ENCODE measurements at places on chromosomes 1 and 21.

- DNase-seq, result no peak
Observed at GRCh38 chr1:245771511-245772281, 616.9 kb downstream of the KIF26B start.

GRCh38 chr1:223621312-223621734 is 44.2 kb downstream of the CAPN8 start:
- DNase-seq, result peak; percentile 55

- no peak for DNase-seq
Observed at GRCh38 chr1:161290779-161291178, 19.0 kb downstream of the MPZ start.

- DNase-seq, result no peak
Observed at GRCh38 chr1:235898126-235898525, 31.4 kb upstream of the LYST start.

DNA sequence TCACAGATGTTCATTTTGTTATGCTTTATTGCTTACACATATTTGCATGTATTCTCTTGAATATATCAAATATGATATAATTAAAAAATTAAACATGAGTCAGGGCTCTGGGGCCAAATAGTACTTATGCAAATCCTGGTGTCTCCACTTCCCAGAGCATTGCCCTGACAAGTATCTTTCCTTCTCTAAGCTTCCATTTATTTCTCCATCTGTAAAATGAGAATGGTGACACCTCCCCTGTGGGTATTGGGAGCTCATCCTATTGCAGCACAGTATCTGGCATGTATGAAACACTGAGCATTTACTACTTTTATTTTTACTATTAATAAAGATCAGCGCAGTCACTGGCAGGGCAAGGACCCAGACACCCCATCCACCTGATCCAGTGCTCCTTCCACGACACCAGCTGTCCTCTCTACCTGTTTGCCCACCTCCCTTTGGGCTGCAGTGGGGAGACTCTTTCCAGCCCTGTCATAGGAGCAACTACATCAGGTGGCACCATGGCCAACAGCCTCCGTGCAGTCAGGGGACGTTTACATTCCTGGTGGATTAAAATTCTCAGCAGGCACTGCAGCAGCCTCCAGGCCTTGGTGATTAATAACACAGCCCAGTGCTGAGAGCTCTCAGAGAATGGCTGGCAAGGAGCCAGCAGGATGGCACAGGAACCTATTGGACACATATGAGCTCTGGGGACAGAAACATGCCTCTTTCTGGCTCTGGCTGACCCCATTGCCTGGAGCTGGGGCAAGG is 113.0 kb downstream of the DMRTB1 start:
- no peak for DNase-seq

DNA sequence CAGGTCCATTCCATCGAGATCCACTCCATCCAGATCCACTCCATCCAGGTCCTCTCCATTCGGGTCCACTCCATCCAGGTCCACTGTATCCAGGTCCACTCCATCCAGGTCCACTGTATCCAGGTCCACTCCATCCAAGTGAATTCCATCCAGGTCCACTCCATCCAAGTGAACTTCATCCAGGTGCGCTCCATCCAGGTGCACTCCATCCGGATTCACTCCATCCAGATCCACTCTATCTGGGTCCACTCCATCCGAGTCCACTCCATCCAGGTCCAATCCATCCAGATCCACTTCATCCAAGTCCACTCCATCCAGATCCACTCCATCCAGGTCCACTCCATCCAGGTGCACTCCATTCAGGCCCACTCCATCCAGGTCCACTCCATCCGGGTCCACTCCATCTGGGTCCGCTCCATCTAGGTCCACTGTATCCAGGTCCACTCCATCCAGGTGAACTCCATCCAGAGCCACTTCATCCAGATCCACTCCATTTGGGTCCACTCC is 157.4 kb downstream of the HUNK start:
- DNase-seq, result no peak

- no peak for DNase-seq
Observed at GRCh38 chr21:26835027-26835713, 10.0 kb downstream of the ADAMTS1 start.

GRCh38 chr1:161737625-161738024 is 12.0 kb upstream of the DUSP12 start:
- DNase-seq, result no peak

DNA sequence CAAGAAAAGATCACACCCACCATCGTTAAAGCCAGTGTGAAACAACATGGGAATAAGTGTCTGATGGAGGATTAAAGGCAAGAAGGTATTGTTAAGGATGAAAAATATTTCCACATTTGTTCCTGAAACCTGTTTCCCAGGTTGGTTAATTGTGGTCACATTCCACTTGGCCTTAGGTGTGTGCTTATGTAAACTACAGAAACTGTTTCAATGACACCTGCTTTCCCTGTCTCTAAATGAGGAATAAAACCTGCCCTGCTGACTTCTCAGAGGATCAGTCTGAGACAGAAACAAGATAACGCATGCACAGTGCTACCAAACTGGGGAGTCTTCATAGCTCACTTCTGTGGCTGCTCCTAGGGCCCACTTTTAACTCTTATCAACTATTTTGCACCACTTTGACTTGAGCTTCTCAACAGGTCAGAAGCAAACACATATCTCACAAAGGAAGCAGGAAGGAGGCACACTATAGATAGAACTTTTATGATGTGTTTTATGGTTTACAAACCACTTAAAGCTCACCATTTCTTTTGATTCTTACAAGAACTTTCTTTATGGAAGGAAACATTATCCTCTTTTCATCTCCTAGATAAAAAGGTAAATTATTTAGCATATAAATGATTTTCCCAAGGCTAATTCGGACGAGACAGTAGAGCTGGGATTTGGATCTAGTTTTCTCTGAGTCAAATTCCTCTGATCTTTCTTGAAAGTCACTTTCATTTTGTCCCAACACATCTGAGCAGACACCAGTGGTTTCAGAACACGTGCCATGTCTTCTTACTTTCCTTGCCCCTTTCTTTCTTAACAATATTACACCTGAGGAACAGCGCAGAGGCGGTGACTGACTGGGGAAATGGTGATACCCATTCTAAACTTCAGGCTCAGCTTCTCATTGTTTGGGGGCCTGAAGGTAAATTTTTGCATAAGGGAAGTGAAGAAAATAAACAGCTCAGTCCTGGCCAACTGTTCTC is 33.4 kb downstream of the CYP2J2 start:
- no peak for DNase-seq

DNA sequence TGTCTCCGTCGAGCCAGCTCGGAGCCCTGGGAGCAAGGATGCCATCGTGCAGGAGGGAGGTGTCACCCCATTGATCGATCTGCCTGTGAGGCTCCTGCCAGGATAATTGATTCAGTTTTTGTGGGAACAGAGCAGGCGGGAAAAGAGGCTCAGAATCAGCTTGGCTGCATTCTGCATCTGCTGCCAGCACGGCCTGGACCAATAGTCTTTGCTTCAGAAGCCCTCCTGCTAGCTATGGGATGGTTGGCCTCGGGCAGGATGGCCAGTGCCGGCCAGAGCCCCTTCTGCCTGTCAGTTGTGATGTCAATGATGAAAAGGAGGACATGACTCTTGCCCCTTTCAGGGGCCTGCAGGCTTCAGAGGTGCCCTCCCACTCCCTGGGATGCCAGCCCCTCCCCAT is 39.6 kb downstream of the PTPRF start:
- DNase-seq, result no peak

DNA sequence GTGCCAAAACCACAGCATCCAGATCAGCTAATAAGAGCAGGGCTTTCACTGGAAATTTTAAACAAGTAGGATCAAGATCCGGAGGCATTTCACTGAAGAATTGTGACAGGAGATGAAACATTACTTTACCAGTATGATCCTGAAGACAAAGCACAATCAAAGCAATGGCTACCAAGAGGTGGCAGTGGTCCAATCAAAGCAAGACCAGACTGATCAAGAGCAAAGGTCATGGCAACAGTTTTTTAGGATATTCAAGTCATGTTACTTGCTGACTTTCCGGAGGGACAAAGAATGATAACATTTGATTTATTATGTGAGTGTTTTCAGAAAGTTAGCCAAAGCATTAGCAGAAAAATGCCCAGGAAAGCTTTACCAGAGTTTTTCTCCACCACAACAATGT is 8.2 kb downstream of the ZSWIM5 start:
- DNase-seq, result no peak

DNA sequence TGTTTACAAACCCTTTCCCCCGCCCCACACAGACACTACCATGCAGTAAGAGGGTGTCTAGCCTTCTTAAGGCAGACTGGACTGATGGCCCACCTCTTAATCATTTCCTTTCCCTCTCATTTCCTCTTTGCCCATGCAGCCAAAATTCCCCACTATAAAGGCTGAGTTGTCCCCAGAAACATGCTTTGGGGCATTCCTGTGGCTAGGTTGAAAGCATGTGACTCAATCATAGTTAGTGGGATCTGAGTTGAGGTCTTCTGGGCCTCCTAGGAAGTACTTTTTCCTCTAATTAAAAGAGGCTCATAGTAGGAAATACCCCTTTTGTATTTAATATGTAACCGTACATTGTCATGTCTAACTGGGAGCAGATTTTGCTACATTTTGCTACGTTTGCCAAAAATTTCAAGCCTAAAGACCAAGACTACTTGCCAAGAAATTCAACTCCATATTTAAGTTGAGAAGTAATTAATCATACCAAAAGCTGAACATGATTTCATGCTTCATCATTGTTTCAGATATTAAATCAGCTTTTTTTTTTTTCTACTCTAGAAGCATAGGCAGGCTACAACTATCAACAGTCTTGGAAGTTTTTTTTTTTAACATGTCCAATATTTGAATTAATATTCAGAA is 174.7 kb downstream of the ADGRL4 start:
- no peak for DNase-seq

DNA sequence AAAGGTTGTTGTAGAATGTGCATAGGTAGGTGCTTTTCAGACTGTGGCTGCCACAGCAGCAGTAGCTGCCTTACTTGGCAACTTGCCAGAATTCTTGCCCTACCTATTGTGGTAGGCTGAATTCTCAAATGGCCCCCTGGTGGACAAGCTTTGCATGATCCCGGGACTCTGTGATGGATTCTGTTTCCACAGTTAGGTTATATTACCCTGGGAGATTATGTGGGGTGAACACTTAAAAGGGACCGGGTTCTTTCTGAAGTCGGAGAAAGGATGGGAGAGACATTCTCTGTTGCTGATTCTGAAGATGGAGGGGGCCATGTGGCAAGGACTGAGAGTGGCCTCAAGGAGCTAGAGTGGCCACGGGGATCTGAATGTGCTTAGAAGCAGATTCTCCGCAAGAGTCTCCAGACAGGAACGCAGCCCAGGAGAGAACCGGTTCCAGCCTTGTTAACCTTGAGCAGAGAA is 32.1 kb upstream of the KCNE1 start:
- peak; percentile 69 for DNase-seq

GRCh38 chr1:157234705-157235273 is 96.6 kb upstream of the ETV3 start:
- no peak for DNase-seq

DNA sequence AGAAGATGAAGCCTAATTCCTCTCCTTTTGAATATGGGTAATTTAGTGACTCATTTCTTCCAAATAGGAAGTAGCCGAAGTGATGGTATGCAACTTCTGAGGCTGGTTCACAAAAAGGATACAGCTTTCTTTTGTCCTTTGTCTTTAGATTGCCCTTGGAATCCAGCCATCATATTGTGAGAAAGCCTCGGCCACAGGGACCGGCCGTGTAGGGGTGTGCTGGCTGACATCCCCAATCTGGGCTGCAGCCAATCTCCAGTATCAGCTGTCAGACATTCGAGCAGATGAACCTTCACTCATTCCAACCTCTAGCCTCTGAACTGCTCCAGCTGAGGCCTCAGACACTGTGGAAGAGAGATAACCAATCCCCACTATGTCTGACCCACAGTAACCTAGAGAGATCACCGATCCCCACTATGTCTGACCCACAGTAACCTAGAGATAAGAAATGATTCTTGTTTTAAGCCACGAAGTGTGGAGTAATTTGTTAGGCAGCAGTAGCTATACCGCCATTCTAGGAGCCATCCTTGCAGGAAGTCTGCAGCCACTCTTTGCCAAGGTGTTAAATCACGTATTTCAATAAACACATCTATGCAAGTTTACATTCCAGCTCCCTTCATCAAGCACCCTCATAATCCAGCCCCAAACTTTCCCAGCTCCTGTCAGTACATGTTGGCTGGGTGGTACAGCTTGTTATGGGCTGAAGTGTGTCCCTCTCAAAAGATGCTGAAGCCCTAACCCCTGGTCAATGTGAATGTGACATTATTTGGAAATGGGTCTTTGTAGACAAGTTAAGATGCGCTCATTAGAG is 2.9 kb upstream of the DIP2A start:
- DNase-seq, result no peak

GRCh38 chr21:36169470-36170128 is 13.0 kb downstream of the DOP1B start:
- DNase-seq, result no peak

DNA sequence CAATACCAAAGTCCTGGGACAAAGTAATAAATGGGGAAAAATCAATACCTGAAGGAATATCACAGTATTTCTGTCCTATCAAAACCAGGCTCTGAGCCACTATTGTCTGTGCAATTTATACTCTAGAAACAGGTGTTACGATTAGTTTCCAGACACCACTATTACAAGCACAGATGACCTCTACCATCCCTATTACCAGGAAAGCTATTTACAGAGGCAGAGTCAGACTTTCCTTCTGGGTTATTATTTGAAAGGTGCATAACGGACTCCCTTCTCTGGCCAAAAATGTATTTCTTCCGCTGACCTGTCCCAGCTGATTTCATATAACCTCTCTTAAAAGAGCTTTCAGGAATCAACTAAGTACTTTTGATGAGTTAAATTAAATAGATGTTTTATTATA is 154.6 kb upstream of the LRRC7 start:
- DNase-seq, result no peak

GRCh38 chr21:33362044-33362555 is 37.3 kb downstream of the IFNAR1 start:
- peak; percentile 79 for DNase-seq

DNA sequence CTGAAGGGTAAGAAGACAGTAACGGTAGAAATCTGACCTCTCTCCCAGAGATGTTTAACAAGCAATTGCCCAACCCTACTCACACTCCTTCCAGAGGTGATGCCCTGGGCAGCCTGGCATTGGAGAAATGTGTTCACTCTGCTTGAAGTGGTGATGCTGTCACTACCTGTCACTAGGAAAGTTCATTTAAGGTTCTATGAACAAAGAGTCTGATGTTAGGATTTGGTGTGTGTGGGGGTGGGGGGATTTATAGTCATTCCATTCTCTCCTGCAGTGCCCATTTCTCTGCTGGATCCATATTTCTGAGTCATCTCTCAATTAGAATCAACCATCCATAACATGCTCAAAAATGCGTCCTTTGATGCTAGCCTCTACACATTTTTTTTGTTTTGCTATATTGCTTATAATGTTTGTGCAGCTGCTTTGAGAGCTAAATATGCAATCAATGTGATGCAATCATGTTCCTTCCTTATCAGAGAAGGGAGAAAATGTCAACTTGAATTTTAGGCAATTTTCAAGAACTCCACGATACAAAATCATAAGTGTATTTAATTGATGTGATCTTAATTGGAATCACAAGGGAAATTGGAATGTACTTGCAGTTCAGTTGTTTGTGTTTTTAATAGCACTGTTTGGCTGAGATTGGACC is 173.9 kb downstream of the DUSP10 start:
- no peak for DNase-seq

DNA sequence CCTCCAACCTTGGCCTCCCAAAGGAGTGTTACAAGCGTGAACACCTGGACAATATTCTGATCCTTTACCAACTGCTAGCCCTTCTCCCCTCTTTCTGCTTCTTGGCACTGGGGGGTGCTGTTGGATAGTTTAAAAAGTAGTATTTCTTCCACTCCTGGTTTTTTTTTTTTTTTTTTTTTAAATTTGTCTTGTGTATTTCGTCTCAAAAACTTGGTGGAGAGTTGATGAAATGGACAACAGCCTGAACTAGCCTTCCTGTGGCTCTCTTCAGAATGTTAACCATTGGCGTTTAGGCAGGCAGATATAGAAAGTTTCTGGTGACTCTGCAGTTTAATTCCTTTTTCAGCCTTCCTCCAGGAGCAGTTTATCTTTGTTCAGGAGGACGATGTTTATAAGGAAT is 69.7 kb upstream of the USP24 start:
- no peak for DNase-seq
